NCI-H2227 treated with DMSO at 0.1 percent for 48 hours (cell line): ENCODE measurements at places on chromosomes 16 and 17.

DNA sequence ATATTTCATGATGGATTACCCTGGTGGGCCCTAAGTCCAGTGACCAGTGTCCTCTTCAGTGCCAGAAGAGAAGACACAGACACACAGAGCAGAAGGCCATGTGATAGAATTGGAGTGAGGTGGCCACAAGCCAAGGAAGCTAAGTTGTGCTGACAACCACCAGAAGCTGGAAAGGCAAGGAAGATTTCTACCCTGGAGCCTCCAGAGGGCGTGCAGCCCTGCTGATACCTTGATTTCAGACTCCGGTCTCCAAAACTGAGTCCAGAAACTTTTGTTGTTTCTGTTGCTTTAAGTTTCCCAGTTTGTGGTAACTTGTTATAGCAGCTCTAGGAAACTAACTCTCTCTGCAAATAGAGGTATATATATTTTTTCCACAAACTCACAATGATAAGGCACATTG, 396.6 kb upstream of the ASIC2 start:
- no peak for DNase-seq

DNA sequence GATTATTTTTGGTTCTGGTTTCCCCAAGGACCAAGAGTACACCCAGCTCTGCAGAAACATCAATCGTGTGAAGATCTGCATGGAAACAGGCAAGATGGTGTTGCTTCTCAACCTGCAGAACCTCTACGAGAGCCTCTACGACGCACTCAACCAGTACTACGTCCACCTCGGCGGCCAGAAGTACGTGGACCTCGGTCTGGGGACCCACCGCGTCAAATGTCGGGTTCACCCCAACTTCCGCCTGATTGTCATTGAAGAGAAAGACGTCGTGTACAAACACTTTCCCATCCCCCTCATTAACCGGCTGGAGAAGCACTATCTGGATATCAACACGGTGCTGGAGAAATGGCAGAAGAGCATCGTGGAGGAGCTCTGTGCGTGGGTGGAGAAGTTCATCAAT, 67.4 kb upstream of the ENDOV start:
- no peak for DNase-seq

DNA sequence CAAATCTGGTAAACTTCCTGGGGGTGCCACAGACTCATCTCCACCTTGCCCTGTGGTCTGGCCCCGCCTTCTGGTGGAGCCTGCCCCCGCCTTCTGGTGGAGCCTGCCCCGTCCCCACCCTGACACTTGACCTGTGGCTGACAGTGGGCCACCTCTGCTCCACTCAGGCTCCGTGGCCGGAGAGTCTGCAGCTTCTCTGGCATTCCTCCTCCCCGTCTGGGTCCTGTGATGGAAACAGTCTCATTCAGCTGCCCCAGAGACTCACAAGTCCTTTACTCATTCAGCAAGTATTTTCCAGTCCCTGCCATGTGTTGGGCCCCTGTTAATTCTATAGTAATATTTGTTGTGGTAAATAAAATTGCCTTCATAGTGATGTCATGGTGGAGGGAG, 21.0 kb upstream of the G6PC1 start:
- DNase-seq: no peak

GRCh38 chr17:63358111-63358839, 87.8 kb downstream of the CYB561 start:
- no peak for DNase-seq

DNA sequence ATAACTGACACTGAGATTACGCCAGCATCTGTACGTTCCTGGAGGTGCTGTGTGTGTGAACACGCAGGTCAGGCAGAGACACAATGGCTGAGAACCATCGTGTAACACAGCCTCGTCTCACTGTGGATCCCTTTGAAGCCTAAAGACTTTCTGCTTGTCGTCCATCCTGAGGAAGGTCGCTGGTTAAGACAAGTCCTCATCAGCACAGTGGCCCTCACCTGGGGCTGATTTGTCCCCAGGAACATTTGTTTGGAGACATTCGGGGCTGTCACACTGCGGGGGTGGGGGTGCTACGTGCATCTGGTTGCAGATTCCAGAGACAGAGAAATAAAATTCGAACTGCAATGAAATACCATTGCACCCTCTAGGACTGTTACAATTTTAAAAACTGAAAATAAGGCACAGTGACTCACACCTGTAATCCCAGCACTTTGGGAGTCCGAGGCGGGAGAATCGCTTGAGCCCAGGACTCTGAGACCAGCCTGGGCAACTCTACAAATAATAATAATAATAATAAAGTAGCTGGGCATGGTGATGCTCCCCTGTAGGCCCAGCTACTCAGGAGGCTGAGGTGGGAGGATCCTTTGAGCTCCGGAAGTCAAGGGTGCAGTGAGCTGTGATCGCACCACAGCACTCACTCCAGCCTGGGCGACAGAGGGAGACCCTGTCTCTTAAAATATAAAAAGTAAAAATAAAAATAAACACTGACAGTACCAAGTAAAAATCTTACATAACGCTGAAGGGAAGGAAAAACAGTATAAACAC, 112.0 kb upstream of the METRNL start:
- no peak for DNase-seq

DNA sequence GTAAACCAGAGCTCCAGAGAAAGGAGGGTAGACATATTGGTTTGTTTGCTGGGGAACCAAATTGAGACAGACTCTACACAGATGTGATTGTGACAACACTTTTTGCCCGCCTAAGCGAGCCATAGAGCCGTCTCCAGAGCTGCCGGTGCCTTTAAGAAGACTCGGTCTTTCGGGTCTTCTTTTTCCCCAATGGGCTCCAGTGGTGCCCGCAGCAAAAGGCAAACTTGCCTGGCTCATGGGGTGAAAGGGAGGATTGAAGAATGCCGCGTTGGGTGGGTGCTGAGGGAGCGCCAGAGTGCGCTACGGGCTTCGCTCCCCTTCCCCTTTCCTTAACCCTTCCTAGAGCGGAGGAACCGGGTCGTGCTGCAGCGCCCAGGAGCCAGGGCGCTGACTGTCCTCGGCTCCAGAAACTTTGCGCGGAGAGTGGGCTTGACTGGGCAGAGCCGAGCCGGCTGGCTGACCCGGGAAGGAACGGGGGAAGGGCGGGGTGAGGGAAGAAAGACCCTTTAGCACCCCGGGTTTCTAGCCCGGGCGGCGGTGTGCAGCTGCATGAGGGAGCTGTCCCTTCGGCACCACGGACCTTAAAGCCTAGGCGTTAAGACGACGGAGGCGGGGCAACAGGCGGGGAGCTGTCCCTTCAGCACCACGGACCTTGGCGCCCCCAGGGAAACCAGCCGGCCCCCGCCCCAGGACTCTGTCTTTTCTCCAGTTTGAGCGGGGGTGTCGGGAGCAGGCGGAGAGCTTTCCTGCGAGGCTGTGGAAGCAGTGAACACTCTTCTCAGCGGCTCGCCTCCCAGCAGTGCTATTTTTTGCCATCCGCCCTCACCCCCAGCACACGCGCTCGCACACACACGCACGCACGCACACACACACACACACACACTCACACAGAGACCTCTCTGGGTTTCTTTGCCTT, at the start of gene CACNG3:
CACNG3 (plus strand) TSS at position 880 of the 916 bp plus-strand sequence. CDS start 420 bp downstream, outside the sequence.
- DNase-seq: no peak

GRCh38 chr17:17568772-17569195, 22.7 kb downstream of the PEMT start:
- DNase-seq: no peak

DNA sequence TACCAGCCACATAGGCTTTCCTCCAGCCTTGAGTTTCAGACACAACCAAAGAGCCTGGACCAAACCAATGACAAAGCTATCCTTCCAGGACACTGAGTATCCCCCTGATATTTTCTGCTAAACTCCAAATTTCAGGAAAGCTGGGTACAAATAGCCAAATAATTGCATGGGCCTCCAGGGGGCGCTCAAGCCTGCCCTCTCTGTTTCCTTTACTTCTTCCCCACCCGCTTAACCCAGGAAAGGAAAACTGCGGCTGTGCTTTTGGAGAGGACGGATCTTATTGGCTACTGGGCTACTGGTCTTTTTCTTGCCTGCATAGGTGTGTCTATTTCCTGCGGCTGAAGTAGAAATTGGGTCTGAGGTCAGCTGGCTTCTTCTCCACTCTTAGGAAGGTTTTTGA, 30.1 kb downstream of the GNGT2 start:
- DNase-seq: no peak

- DNase-seq: no peak
Observed at GRCh38 chr17:4994081-4994595, 3.2 kb downstream of the INCA1 start.

DNA sequence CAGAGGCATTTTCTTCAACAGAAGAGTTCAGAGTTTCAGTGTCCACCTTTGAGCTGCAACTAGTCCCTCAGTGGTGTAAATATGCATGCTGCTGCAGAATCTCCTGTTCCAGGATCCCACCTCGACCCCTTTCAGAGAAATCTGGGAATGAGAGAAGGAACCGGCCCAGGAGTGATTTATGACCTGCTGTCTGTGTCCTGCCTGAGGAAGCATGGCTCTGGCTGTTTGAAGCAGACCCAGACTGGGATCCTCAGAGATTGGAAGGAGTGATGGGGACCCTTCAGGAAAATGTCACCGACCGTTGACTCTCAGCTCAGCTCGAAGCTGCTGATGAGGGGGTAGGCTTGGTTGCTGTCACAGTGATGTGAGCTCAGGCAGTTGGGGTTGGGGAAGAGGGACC, 8.4 kb upstream of the MAF start:
- no peak for DNase-seq

DNA sequence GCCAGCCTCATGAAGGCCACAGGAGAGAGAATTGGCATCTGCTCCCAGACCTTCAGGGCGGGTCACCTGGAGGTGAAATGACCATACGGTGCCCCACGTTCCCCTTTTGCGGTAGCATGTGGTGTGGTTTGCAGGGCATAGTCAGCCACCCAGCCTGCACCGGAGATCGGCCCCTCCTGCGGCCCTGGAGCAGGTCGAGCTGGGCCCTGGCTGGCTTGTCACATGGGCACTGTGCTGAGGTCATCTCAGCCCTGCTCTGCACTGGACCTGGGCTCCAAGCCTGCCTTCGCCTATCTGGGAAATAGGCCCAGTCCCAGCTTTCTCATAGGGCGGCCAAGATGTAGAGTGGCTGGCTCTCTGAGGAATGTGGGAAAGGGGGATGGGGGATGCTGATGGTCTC, 16.2 kb downstream of the GSE1 start:
- no peak for DNase-seq
